Stimulated activated CD4-positive, alpha-beta T cell treated with anti-CD3 and anti-CD28 coated beads, Interleukin-4, amount 100 ng/mL, for 4 hours (primary cell): ENCODE measurements at places on chromosomes 3 and 15.

GRCh38 chr3:165462636-165463334 is 266.6 kb upstream of the SLITRK3 start:
- no peak for DNase-seq

GRCh38 chr3:49316696-49317457 is 23.0 kb downstream of the USP4 start:
- DNase-seq = no peak

GRCh38 chr3:116216761-116217160 is 228.5 kb downstream of the LSAMP start:
- no peak for DNase-seq

DNA sequence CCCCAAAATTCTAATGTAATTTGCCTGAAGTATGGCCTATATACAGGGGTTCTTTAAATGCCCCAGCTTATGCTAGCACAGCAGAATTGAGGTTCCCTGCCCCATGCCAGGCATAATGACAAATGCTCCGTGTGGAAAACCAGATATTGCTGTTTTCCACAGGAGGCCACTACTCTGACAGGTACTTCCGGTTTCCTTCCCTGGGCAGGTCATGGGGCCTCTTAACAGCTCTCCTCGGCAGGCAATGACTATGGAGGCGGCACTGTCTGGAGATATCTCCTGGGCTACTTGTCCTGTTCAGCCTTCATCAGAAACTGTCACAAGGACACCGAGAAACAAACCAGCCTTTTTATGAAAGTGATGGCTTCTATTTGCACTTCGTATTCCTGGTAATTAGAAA is 54.8 kb downstream of the SLC7A14 start:
- DNase-seq = no peak

GRCh38 chr3:55963601-55964000 is 476.5 kb upstream of the WNT5A start:
- DNase-seq = no peak

- DNase-seq = no peak
Measured at GRCh38 chr15:65634356-65634755, 12.6 kb downstream of the SLC24A1 start.

- DNase-seq = no peak
Measured at GRCh38 chr15:33424025-33424424, 113.3 kb downstream of the RYR3 start.

- DNase-seq = no peak
Measured at GRCh38 chr15:67150023-67150860, 84.8 kb downstream of the SMAD3 start.

GRCh38 chr3:68135067-68135466 is 480.7 kb upstream of the SUCLG2 start:
- DNase-seq = no peak

GRCh38 chr3:125148016-125148812 is 64.3 kb downstream of the SLC12A8 start:
- no peak for DNase-seq

- DNase-seq = no peak
Measured at GRCh38 chr15:67006083-67007065, 59.0 kb upstream of the SMAD3 start.

GRCh38 chr15:33503681-33504080 is 192.9 kb downstream of the RYR3 start:
- DNase-seq = no peak

DNA sequence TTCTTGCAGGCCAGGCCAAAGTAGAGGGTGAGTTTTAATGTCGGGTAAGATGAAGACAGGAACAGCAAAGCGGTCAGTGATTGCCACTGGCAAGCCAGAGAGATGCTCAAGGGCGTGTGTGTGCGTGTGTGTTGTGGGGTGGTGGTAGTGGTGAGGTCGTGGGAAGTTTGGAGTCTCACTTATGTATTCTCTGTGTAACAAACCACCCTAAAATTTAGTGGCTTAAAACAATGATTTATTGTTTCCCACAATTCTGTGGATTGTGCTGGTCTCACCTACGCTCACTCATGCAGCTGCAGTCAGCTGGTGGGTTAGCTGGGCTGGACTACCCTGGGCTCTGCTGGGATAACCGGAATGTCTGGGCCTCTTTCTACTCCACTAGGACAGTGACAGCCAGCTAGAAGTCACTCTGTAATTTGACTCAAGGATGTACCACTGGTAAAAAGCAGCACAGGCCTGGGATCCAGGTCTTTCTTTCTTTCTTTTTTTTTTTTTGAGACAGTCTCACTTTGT is 50.9 kb upstream of the BHLHE40 start:
- no peak for DNase-seq

DNA sequence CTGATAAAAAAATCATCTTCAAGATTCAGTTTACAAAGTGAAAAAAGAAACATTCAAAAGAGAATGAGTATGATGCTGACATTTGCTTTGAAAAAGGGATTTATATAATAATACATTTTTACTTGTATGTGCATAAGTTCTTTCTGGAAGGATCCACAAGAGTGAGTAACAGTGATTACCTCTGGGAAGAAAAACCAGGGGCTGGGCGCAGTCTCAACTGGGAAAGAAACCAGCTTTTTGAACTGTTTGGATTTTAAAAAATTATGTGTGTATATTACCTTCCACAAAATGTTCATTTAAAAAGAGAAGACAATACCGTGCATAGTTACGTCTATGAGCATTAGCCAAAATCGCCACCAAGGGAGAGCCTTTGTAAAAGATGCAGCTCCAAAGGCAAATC is 1.3 kb downstream of the CLEC3B start:
- DNase-seq = no peak

DNA sequence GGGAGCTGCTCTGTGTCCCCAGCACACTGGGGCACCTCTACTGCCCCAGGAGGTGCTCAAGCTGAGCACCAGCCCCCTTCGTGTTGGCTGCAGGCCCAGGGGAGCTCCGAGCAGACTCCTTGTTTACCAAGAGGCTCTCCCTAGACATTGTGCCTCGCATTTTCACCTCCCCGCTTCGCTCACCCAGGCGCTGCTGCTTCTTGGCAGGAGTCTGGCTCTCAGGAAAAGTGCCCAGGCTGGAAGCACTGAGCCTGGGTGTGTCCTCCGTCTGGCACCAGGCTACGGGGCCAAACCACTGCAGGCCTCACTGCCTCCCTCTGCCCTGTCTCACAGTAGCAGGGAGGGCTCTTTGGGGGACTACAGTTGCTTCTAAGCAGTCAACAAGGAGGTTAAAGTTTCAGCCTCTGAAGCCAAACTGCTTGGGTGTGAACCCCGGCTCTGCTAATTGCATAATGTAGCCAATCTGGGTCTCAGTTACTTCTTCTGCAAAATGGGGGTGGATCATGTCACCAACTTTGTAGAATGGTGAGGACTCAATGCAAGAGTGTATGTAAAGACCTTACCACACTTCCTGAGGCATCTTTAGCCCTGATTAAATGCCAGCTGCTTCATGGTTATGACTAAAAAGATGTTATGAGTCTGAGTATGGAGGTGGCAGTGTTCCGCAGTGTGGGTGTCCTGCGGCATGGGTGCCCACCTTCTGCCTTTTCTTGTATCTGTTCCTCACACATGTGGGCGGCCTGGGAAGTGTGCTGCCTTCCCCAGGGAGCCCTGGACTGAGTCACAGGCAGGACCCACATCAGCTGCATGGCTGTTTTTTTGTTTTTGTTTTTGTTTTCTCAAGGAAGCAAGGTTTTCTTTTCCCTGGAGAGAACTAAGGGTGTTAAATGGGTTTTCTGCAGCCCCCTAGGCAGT is 88.9 kb downstream of the CLSTN2 start:
- no peak for DNase-seq

- DNase-seq = no peak
Measured at GRCh38 chr3:169694117-169694516, 30.6 kb upstream of the MECOM start.

GRCh38 chr3:46293991-46294833 is 52.0 kb downstream of the CCR3 start:
- peak; percentile 24 for DNase-seq

DNA sequence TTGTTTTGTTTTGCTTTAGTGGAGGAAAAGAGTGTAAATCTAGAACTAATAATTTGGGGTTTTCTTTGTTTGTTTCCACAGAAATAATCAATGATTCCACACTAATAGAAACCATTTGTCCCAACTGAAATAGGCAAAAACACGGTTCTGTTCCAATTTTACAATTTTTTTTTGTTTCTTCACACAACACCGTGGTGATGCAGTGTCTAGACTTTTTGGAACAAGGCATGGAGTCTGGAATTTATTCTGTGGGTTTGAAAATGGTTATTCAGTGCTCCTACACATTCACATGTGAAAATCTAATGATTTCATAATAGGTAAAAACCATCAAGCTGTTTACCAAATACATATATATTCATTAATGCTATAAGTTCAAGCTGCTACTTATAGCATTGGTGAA is 629.0 kb upstream of the TGFBR2 start:
- no peak for DNase-seq

GRCh38 chr3:191336833-191337232 is 6.5 kb upstream of the UTS2B start:
- DNase-seq = no peak

GRCh38 chr3:126447456-126448106 is 28.1 kb downstream of the ZXDC start:
- no peak for DNase-seq

DNA sequence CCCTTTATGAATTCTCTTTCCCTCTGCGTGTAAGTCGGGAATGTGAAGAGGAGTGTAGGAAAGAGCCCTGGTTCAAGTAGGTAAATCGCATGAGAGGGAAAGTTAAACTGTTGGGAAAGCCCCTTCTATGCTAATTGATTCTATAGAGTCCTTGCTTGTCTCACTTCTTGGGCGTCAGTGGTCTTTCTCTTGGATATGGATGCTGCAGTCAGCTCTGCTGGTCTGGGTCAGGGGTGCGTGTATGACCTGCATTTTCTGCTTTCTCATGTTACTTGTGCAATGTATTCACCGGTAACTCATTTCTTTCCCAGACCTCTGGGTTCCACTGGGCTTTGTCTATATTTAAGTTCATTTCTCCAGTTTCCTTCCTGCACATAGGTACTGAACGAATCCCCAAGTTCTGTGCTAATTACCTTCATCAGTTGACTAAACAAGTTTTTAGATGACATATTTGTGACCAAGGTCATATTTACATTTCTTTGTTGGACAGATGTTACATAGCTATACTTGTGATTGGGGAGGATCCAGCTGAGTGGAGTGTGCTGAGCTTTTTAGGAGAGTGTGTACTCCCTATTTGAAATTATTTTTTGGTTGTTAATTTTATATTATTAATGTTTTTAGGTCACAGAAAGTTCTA is 1.4 kb downstream of the SETD5 start:
- DNase-seq = peak; percentile 8

DNA sequence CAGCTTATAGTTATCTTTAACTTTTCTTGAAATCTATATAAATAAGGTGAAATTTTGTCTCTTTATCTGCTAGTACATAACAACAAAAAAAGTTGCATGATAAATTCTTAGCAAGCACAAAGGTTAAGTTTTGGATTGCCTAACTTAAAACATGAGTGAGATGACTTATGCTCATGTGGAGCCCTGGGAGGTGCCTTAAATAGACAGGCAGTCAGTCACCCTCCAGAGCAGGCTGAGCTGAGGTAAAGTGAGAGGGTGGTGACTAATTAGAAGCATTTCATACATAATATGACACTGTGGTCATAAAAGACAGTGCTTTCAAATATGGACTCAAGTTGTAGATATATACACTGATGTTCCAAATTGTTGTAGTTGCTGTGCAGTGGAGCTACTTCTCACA is 14.6 kb upstream of the MME start:
- no peak for DNase-seq

- no peak for DNase-seq
Measured at GRCh38 chr3:182303169-182303568, 490.1 kb upstream of the ATP11B start.

GRCh38 chr15:64878705-64879104 is 33.0 kb upstream of the ANKDD1A start:
- DNase-seq = no peak

DNA sequence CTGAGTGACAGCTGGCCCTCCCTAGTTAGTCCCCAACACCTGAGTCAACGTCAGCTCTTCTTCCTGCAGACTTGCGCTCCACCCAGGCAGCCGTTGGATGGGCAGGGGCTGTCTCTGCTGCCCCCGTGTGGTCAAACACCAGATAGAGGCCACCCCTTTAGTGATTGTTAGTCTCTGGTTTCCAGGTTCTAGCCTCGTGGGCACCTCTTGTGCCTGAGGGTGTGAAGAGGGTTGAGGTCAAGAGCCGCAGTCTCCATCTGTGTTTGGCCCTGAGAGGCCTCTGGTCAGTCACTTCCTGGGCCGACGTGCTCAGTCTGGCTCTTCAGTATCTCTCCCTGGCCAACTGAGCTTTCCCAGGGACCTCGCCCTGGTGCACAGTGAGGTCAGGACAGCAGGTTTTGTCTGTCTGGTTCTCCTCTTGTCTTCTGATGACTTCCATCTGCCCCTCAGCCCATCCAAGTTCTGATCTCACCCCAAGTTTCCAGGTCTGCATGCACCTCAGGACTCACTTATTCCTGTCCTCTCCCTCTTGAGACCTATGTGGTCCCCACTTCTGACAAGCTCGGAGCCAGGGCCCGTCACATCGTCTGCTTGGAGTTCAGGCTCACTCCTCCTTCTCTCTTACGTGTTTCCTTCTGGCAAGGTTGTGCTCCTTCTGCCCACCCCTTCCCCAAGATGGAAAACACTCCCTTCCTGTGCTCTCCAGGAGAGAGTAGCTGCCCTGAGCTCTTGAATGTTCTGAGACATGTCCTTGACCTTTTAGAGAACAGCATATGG is 20.9 kb downstream of the CD276 start:
- peak; percentile 49 for DNase-seq

GRCh38 chr3:56830884-56831283 is 29.1 kb upstream of the ARHGEF3 start:
- no peak for DNase-seq

GRCh38 chr3:193645806-193646205 is 52.8 kb downstream of the OPA1 start:
- DNase-seq = no peak

- no peak for DNase-seq
Measured at GRCh38 chr3:145294572-145294971, 866.4 kb downstream of the PLOD2 start.

DNA sequence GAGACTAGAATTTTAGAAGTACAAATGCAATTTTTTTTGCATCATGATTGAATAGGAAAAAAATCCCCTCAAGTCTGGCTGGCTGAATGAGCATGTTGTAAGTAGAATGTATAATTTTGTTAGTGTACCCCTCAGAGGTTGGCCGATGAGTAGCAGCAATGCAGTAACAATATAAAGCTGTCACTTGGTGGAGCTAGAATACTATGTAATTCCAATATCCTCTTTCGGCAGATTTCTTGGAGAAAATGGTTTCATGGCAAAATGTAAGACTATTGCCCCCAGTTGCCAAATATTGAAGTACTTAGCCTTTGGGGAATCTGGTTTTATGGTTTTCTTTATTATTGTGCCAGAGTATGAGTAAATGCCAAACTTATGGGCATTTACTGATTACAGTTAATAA is 39.8 kb upstream of the SGO1 start:
- no peak for DNase-seq
